ENCODE measurements at places on chromosomes 6 and 20.

- DNase-seq, result peak; percentile 55
Measured at GRCh38 chr6:159788753-159789376, 537 bp downstream of the TCP1 start.

- peak; percentile 51 for DNase-seq
Measured at GRCh38 chr6:112879920-112880413, 532.8 kb downstream of the RFPL4B start.

GRCh38 chr6:121965739-121966138 lies 433.7 kb upstream of the HSF2 start:
- no peak for DNase-seq

DNA sequence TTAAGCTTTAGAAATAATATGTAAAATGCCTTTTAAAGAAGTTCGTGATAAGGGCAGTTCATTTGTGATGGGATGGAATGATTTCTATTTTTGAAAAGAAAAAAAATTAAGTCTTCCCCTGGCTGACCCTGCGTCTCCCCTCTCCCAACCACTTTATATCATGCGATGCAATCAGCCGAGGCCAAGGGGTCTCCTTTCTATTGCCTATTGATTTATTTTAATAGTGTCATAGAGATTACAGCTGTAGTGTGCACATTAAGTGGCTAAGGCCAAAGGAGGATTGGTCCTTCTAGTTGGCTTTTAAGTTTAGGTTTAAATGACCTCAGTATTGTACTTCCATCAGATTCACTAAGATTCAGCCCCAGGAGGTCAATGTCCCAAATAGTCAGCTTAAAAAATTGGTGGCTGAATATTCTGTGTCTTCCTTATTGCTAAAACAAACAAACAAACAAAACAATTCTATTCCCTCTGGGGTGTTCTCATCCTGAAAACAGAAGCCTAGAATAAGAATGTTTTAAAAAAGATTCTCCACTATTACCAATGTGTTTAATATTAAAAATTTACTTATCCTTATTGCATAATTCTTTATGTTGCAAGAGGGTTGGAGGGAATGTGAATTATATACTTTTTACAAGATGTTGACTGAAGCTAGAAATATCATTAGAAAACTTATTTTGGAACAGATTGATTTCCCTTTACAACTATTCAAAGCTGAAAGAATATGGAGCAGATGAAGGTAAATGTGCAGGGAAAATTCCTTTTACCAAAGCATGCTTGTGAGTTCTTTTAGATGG lies 359.1 kb downstream of the SAMD5 start:
- no peak for DNase-seq

DNA sequence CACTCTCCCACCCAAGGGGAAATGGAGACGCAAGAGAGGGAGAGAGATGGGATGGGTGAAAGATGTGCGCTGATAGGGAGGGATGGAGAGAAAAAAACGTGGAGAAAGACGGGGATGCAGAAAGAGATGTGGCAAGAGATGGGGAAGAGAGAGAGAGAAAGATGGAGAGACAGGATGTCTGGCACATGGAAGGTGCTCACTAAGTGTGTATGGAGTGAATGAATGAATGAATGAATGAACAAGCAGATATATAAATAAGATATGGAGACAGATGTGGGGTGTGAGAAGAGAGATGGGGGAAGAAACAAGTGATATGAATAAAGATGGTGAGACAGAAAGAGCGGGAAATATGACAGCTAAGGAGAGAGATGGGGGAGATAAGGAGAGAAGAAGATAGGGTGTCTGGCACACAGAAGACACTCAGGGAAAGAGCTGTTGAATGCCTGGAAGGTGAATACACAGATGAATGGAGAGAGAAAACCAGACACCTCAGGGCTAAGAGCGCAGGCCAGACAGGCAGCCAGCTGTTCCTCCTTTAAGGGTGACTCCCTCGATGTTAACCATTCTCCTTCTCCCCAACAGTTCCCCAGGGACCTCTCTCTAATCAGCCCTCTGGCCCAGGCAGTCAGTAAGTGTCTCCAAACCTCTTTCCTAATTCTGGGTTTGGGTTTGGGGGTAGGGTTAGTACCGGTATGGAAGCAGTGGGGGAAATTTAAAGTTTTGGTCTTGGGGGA lies 754 bp downstream of the TNF start:
- no peak for DNase-seq

DNA sequence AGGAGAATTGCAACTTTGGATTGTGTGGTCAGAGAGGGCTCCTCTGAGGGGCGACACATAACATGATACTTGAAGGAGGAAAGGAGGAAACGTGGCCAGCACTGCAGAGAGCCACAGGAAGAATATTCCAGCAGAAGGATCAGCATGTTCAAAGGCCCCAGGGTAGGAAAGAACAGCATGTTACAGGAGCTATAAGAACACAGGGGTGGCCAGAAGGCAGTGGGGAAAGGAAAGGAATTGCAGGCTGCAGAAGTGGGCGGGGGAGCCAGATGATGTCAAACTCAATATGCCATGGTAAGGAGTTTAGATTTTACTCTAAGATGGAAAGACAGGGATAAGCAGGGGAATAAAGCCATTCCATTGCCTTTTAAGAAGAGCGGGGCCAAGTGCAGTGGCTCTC lies 30.7 kb downstream of the MGME1 start:
- DNase-seq, result no peak

DNA sequence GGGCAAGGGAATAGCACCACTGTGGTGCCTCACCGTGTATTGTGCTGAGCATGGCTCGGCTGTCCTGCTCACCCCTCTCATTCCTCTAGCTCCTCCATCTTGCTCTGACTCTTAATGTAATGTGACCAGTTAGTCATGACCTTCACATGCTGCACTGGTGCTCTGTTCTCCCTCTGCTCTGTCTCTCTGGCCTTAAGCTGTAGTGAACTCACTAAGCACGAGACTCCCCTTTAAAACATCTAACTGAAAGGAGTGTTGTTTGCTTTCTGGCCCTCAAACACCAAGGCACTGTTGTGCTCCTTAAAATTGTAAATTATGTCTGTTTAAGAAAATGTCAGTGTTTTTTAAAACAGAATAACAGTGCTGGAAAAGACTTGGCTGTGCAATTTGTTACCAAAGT lies 140.4 kb downstream of the HDGFL1 start:
- DNase-seq, result no peak

DNA sequence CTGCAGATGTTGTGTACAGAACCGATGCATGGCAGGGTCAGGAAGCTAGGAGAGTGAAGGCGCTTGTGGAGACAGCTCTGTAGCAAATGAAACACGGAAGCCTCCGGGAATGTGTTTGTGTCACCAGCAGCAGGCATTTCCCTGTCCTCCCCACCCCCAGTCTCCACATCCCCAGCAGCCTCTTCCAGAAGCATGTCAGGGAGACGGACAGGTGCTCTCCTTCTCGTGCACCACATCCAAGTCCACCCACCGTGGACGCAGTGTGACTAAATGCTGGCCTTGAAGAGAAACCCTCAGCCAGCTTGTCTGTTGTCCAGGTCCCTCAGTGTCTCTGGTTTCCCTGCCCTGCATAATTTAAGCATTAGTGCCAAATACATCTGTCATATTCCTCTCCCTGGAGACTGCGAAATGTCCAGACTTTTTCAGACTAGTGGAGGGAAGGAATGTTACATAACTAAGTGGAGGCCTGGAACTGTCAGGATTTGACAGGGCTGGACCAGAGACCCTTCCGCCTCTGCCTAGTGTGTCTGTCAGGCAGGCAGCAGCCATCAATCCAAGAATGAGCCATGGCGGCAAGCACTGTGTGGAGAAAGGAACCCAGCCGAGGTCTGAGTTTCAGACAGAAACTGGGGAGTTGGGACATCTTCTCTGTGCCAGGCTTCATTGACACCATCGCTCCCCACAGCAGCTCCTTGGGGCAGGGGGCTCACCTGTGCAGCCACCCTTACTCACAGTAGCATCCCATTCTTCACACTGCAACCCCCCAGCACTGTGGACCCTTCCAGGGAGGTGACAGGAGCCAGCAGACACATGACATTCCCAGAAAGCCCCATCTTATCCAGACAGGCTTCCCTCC lies 26.6 kb upstream of the PI16 start:
- DNase-seq, result peak; percentile 64

GRCh38 chr6:159830501-159831372 lies 30.7 kb downstream of the PNLDC1 start:
- DNase-seq, result no peak

DNA sequence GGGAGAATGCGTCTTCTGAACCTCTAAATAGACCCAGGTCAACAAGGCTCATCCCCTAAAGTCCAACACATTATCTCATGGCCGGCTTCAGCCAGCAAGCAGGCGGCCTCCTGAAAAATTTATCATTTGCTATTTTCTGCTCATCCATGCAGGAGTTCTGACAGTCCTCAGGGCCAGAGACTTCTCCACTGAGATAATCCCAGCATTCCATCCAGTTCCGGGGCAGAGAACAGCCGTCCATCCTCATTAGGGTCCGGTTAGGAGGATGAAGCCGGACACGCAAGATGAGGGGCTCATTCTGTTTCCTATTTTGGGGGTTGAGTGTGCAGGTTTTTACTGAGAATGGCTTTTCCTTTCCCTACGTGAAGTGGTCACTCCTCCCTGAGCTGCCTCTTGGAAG lies 258.1 kb downstream of the PREX1 start:
- DNase-seq, result no peak

- peak; percentile 44 for DNase-seq
Measured at GRCh38 chr6:113015249-113015648, 668.1 kb downstream of the RFPL4B start.

DNA sequence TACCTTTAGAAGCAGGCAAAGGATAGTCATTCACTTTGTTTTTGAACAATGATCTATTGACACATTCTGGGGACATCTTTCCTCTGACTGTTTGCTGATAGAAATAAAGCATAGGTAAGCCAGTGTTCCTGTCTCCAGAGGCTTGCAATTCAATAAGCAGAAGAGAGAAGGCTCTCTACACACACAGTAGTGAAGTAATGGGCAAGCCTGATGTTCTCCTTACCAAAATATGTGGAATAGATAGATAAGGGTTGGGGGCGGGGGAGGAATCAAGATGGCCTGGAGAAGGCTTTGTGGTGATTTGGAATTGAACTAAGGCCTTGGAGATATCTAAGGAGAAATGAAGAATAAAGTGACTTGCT lies 27.3 kb downstream of the PAQR8 start:
- no peak for DNase-seq

DNA sequence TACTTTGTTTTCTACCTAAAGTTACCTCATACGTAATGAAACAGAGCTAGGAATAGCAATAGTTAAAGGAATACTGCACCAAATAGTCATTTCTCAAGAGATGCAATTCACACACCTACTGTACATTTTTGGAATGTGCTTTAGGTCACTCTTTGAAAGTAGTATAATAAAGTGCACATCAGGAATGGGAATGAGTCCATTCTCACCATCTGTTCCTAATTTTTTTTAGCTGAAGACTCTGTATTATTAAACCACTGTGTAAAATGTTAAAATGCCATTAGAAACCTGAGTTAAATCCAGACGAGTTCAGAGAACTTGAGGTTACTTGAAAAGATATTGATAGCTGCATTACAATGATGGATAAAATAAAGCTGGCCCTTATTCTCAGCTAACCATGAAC lies 51.9 kb upstream of the EPHA7 start:
- no peak for DNase-seq

- no peak for DNase-seq
Measured at GRCh38 chr20:24762371-24762770, 186.7 kb upstream of the CST7 start.

GRCh38 chr6:15412767-15413166 lies 166.9 kb downstream of the JARID2 start:
- no peak for DNase-seq

GRCh38 chr20:20712004-20712473 lies 405 bp downstream of the RALGAPA2 start:
- DNase-seq, result peak; percentile 50

GRCh38 chr6:90144928-90145555 lies 151.6 kb downstream of the BACH2 start:
- DNase-seq, result no peak

DNA sequence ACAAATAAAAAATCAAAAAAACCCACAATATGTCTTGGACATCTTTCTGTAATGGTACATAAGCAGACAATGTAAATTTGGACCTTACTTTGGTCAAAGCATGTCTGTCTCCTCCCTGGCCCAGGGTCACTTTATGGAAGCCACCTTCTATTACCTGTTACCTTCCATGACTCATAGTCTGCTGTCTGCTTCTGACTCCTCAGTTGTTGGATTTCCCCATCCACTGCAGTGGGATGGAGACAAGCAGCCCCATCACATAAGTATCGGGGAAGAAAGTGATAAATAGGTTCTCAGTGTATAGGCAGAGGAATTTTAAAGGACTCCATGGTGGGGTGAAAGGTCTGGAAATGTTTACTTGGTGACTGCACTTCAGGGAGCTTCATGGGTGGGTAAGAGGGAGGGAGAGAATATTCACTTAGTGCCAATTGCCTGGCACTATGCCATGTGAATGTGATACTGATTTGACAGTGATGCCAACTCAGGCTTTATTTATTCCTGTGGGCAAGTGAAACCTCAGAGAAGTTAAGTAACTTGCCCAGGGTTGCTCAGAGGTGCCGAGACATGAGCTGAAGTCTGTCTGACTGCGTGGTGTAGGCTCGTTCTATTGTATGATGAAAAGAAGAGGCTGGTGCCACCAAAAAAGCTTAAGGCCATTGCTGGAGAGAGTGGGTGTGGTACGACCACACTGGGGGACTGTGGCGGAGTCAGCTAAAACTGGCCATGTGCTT lies 175.6 kb upstream of the RNF24 start:
- no peak for DNase-seq

- DNase-seq, result no peak
Measured at GRCh38 chr6:139109558-139109957, 25.3 kb upstream of the HECA start.

DNA sequence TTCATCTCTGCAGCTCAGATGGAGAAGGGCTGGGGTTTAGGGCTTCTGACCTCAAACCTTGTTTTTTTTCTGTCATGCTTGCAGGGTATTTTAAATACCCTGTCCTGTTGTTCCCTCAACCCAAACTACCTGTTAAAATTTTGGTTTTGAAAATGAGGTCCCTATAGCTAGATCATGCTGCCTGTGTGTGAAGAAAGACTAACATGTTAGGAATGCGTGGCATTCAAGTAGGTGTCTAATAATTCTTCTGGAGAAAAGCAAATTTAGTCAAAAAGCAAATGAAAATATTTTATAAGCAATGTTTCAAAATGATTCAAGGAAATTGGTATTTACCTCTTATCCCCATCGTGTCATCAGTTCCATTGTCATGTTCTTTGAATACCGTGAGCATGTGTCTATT lies 77.2 kb upstream of the C20orf144 start:
- DNase-seq, result no peak

DNA sequence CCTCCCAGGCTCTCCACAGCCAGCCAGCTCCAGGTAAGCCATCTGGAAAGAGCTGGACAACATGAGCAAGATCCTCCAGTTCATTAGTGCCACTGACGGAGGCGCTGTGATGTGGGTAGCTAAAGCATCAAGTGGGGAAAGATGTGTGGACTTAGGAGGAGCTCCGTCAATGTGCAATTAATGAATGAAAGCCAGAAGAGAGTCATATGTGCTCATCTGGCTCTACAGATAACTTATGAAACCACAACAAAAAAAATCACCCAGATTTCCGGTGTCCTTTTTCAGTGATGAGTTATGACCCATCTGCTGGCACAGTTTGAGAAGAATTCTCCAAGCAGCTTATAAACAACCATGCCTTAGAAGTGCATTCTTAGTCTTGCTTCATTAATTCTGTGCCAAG lies 311.7 kb upstream of the PLCB4 start:
- no peak for DNase-seq

- no peak for DNase-seq
Measured at GRCh38 chr6:150266309-150266708, 102.5 kb upstream of the IYD start.

Data from Right ventricle myocardium superior (tissue), 1 donor.